ENCODE measurements at places on chromosomes 2 and 18.

- no peak for DNase-seq
Observed at GRCh38 chr2:237253046-237253702, 160.8 kb downstream of the COL6A3 start.

- no peak for DNase-seq
Observed at GRCh38 chr2:232321156-232321816, 57.3 kb upstream of the ALPP start.

DNA sequence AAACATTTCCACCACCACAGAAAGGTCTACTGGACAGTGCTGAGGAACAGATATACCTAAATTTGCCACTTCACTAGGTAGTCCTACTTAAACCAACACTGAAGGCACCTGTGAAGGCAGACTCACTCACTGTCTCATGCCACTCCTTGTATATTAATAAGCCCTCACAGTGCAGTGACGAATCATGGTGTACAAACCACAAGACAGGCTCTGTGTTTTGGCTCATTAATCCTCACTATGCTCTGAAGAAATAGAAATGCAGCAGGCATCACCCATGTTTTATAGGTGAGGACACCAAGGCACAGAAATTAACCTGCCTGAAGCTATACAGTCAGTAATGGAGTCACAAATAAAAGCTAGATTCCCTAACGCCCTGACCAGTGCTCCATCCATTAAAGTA lies 44.3 kb downstream of the BARD1 start:
- DNase-seq, result no peak

GRCh38 chr2:75199428-75200011 lies at the start of gene TACR1:
TACR1 (minus strand) TSS chr2:75199520; CDS start chr2:75198934, 586 bp downstream.
- DNase-seq, result peak; percentile 10

- DNase-seq, result peak; percentile 69
Observed at GRCh38 chr2:199979832-199980628, 24.6 kb downstream of the MAIP1 start.

- DNase-seq, result no peak
Observed at GRCh38 chr2:74741629-74742028, 87.6 kb downstream of the SEMA4F start.

DNA sequence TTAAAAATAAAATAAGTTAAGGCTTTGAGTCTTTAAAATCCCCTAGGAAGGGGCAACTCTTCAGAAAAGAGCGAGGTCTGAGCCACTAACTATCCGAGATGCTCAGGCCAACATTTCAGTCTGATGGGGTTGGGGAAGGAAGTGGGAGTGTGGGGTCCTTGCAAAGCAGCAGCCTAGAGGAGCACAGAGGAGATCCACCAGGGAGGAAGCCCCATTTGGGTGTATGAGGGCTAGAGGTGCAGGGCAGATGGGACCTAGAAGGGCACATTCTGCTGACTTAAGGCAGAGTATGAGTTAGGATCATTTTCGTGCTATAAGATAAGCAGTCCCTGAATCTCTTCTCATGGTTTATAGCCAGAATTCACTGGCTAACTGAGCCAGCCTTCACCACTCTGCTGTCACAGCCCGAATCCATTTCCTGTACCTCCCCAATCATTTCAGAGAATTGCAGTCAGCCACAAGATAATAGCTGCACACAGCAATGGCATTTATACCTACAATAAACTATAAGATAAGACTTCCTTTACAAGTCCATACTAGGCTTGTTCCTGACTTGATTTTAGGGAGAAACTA lies 37.0 kb downstream of the MRPL30 start:
- DNase-seq, result no peak

DNA sequence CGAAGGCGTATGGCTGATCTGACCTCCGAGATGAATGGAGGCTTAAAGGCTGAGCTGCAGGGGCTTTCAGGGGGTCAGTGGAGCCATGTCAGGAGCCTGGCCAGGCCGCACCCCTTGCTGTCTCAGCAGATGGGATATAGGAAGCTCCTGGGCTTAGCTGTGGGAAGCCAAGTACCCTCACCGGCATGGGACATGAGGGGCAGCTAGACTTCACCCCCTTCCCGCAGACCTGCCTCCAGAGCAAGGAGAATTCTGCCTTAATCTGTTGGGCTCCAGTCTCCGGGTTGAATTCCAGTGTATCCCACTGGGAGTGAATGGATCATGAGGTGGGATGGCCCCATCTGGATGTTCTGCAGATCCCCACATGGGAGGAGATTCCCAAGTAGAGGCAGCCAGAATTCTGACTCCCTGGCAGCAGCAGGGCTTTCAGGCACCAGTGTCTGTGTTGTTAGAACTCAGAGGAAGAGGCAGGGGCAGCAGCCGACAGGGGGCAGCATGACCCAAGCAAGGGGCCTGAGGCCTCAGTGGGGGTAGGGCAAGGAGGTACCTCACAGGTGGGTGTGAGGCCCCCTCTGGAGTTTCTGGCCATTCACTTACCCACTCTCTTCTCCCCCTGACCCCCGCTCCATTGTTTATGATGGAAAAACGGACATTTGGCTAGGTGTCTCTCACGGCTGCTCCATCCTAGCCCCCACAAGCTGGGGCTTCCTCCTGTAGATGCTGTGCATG lies 19.1 kb downstream of the CAPG start:
- DNase-seq, result no peak

DNA sequence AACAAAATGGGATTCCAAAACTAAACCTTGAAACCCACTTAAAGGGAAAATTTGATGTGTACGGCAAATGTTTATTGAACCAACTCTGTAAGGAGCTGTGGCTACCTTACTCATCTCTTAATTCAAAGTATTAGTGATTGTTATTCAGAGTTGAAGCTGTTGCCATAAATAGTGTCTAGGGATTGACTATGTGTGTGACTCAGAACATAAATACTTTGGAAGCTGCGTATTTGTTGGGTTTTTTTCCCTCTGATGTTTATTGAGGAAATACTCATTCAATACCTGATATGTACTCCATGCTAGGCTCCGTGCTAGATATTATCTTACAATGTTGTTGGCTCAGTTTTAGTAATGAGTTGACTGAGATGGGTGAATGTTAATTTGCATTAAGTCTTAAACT lies 90.4 kb downstream of the PTRHD1 start:
- no peak for DNase-seq

GRCh38 chr2:239574434-239575156 lies 173.8 kb upstream of the HDAC4 start:
- DNase-seq, result no peak

DNA sequence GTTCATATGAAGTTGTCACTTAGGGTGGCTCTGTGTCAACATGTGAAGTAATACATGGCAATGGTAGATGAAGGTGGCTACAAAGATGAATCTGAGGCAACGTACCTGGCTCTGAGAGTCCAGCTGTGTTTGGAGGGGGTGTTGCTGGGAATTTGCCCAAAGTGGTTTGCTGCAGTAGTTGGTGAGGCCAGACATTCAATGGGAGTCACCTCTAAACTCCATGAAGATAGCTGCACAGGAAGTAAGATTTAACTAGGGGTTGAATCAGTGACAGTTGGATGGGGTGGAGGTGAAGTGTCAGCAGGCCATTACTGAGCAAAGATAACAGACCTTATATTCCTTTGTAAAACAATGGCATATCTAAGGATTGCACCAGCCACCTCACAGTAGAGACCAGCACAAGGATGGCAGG lies 71.8 kb downstream of the NUP35 start:
- DNase-seq, result no peak

DNA sequence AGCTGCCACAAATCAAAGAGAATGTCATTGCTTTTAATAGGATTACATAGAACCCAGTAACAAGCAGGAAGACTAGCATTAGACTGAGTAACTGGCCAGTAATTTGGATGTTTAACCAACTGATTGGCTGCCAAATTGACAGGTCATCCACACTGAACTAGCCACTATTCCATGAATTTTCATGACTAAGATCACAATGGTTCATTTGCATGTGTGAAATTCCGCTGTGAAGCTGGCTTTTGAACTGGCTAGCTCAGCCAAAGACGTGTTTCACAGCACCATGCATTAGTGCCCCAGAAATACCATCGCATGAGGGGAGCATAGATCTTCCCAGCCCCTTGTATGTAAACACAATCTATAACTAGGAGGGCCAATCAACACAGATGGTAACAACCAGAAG lies 649.8 kb downstream of the ARHGAP15 start:
- no peak for DNase-seq

DNA sequence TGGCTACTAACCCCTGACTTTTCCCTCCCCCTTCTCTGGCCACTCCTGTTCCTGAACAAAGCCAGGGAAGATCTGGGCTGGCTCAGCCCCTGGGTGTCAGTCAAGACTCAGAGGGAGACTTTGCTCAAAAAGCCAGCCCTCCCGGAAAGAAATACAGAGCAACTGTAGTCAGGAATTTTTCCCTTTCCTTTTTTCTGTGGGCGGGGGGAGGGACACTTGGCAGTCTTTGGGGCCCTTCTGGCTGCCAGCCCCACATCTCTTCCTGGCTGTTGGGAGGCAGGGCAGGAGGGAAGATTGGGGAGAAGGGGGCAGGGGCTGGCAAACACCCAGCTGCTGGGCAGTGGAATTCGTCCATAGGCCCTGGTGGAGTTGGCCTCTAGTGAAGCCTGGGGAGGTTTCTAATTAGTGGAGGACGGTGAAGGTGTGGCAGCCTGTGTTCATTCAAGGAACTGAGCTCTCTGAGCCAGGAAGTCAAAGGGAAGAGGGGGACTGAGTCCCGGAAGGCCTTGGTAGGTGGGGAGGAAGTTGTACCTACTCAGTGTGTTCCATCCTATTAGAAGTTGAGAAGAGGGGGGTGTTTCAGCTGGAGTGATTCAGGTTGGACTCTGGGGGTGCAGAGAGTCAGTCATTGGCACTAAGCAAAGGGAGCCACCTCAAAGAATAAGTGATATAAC lies 10.9 kb downstream of the IGFBP2 start:
- DNase-seq, result no peak

DNA sequence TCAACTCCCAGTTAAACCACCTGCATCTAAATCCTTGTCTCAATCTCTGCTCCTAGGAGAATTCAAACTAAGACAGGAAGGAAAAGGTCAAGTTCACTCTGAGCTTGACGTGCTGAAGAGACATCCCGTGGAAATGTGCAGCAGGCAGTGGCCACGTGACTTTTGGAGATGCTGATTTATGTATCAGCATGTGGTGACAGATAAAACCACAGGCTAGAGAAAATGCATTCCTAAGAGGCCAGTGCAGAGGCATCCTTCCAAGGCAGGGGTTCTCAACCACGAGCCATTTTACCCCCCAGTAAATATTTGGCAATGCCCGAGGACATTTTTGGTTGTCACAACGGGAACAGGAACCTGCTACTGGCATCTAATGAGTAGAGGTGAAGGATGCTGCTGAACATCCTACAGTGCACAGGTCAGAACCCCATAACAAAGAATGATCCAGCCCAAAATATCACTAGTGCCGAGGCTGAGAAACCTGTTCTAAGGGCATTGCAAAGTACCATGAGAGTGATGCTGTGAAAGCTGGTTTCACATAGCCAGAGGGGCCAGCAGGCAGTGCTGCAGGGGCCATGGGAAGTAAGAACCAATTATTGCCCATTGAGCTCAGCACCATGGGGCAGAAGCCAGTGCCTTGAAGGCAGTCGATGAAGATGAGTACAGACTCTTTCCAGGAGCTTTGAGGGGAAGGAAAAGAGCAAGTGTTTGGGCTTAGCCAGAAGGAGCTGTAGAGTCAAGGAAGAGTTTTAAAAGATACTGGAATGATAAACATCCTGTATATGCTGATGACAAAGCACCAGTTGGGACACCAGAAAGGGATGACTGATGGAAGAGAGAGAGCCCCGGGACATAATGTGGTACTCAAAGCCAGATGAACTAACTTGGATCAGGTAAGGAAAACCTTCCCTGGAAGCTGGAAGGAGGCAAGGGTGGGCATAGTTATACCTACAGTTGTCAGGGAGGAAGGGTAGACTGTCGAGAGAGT lies 174.6 kb downstream of the HAUS1 start:
- DNase-seq, result no peak

DNA sequence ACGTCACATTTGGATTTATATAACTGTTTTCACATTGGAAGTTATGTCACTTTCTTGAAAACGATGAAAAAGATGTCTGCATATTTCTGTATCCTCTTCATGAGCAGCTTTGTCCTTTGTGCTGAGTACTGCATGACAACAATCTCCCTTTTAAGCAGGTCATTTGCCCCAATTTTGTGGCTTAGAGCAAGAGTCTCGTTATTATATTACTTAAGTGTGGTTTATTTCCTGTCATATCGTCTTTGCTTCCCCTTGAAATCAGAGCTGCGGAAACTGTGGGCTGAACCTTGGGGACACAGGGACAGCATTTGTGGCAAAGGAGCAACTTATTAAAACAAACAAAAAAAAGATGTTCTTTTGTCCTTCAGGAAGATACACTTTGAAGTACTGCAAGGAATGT lies 254.0 kb upstream of the DSEL start:
- DNase-seq, result no peak
